Karpas-422 (cell line): ENCODE measurements at places on chromosomes 16 and 17. TPM values are rescaled to one million over a fixed set of nuclear protein-coding genes. Genes with fewer than 3 reads are reported as not detected.

Gene PRR15L
- total RNA-seq = 0.97 and 2.7 TPM in 2 replicates

Gene CCL4L2
- total RNA-seq = 14.9 and 26.9 TPM in 2 replicates

Gene SLC5A10
- total RNA-seq = not detected in 2 replicates

DNA sequence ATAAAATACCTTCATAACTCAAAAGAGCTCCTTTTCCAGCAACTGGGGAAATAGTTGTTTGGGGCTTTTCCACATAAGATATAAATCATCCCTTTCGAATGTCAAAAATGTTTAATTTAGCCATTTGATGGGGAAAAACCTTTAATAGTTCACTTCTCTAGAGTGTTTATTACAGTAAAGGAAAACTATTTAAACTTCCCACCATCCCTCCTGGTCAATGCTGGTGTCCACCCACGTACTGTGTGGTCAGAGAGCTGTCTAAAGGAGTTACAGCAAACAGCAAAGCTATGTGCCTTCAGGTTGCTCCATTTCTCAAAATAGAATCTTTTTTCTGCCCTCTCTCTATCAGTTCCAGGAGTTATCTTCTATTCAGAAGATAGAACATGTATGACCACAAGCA lies 33.5 kb downstream of the KANSL1 start:
- H3K4me3 ChIP-seq = no peak overlapping the region
- H3K27ac ChIP-seq = peak overlapping the region; percentile 25
- no peak for DNase-seq
- peaks cover 6% of the 10 kb centered on the region; the same call in 1 of the 2 replicates for H3K36me3 ChIP-seq

- peaks cover 3% of the 10 kb centered on the region for H3K4me1 ChIP-seq
- H3K4me3 ChIP-seq = no peak overlapping the region
- no peaks in the 10 kb centered on the region for H3K27me3 ChIP-seq
- no peaks in the 10 kb centered on the region for H3K36me3 ChIP-seq
- H3K27ac ChIP-seq = no peak overlapping the region
Measured at GRCh38 chr16:12620150-12620549, 183.5 kb downstream of the CPPED1 start.

- H3K4me1 ChIP-seq = peaks cover 34% of the 10 kb centered on the region
- DNase-seq = no peak
- peaks cover 3% of the 10 kb centered on the region for H3K36me3 ChIP-seq
- no peaks in the 10 kb centered on the region for H3K27me3 ChIP-seq
Measured at GRCh38 chr16:57192720-57193486, 6.8 kb downstream of the RSPRY1 start.

GRCh38 chr17:75771334-75772281 lies 6.6 kb upstream of the GALK1 start:
- H3K4me1 ChIP-seq = no peaks in the 10 kb centered on the region
- H3K4me3 ChIP-seq = no peak overlapping the region
- DNase-seq = no peak
- no peak overlapping the region for H3K27ac ChIP-seq
- no peaks in the 10 kb centered on the region for H3K27me3 ChIP-seq
- H3K36me3 ChIP-seq = no peaks in the 10 kb centered on the region

GRCh38 chr16:53945996-53946395 lies 242.0 kb downstream of the FTO start:
- no peaks in the 10 kb centered on the region for H3K36me3 ChIP-seq
- no peak overlapping the region for H3K4me3 ChIP-seq
- peaks cover 64% of the 10 kb centered on the region for H3K4me1 ChIP-seq
- peak; percentile 83 for DNase-seq
- no peaks in the 10 kb centered on the region for H3K27me3 ChIP-seq

- H3K27me3 ChIP-seq = no peaks in the 10 kb centered on the region
- peaks cover 35% of the 10 kb centered on the region for H3K36me3 ChIP-seq
- H3K27ac ChIP-seq = no peak overlapping the region
- no peak overlapping the region for H3K4me3 ChIP-seq
- no peaks in the 10 kb centered on the region for H3K4me1 ChIP-seq
- DNase-seq = no peak
Measured at GRCh38 chr17:31275116-31275515, 21.9 kb downstream of the OMG start.

DNA sequence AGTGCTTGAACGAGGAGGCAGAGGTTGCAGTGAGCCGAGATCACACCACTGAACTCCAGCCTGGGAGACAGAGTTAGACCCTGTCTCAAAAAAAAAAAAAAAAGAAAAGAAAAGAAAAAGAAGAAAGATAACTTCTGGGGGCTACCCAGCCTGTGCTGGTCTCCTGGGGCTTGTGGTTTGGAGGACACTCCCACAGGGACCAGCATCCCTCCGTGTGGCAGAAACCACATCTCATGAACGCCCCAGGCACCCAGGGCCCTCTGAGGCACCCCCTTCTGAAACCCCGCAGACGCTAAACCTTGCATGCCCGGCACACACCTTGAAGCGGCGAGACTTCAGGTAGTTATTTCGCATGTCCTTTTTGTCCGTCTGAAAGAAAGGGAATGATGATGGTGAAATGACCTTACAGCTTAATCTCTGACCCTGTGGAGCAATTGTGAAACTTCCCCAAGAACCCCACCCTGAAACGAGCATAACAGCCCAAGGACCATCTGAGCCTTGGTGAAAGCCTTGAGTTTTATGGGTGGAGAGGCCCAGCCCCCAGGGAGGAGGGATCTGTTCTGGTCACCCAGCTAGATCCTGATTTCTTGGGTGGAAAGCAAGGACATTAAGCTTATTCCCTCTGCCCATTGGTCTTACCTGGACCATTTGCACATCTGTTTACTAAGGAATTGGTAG lies 55.0 kb downstream of the CNGB1 start:
- no peaks in the 10 kb centered on the region for H3K27me3 ChIP-seq
- H3K4me1 ChIP-seq = no peaks in the 10 kb centered on the region
- no peaks in the 10 kb centered on the region for H3K36me3 ChIP-seq
- H3K27ac ChIP-seq = no peak overlapping the region
- H3K4me3 ChIP-seq = no peak overlapping the region

GRCh38 chr16:3861808-3862451 lies 18.6 kb downstream of the CREBBP start:
- peak; percentile 80 for DNase-seq
- H3K4me1 ChIP-seq = peaks cover 84% of the 10 kb centered on the region

DNA sequence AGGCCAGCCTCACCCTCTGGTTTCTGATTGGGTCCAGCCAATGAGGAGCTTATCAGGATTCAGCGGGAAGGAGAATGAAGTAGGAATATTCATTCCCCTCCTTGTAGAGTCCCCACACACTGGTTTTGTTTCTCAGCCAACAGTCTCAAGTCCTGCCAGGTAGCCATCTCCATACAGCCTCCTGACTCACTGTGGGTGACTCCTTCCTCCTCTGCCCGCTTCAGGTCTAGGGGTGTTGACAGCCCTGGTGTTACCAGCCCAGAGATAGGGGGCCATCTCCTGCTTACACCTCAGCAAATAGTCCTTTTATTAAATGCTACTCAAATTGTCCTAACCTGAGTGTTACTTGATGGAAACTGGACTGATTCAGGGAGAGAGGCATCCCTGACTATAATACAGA lies 4.0 kb upstream of the MFAP4 start:
- H3K36me3 ChIP-seq = no peaks in the 10 kb centered on the region
- H3K4me1 ChIP-seq = no peaks in the 10 kb centered on the region
- no peak overlapping the region for H3K27ac ChIP-seq
- H3K4me3 ChIP-seq = no peak overlapping the region
- H3K27me3 ChIP-seq = no peaks in the 10 kb centered on the region
- DNase-seq = no peak

GRCh38 chr16:84093879-84094270 lies 22.9 kb downstream of the MBTPS1 start:
- H3K4me3 ChIP-seq = no peak overlapping the region
- H3K36me3 ChIP-seq = peaks cover 32% of the 10 kb centered on the region
- no peak for DNase-seq
- peaks cover 29% of the 10 kb centered on the region for H3K4me1 ChIP-seq
- H3K27ac ChIP-seq = no peak overlapping the region

GRCh38 chr16:77548766-77549165 lies 113.9 kb upstream of the ADAMTS18 start:
- H3K4me1 ChIP-seq = no peaks in the 10 kb centered on the region
- DNase-seq = no peak
- H3K4me3 ChIP-seq = no peak overlapping the region
- H3K27ac ChIP-seq = no peak overlapping the region
- no peaks in the 10 kb centered on the region for H3K27me3 ChIP-seq

- H3K4me3 ChIP-seq = peak overlapping the region; percentile 87
- DNase-seq = peak; percentile 60
- no peak overlapping the region for H3K27ac ChIP-seq
Measured at GRCh38 chr16:56682703-56683397, 580 bp downstream of the MT1X start.

DNA sequence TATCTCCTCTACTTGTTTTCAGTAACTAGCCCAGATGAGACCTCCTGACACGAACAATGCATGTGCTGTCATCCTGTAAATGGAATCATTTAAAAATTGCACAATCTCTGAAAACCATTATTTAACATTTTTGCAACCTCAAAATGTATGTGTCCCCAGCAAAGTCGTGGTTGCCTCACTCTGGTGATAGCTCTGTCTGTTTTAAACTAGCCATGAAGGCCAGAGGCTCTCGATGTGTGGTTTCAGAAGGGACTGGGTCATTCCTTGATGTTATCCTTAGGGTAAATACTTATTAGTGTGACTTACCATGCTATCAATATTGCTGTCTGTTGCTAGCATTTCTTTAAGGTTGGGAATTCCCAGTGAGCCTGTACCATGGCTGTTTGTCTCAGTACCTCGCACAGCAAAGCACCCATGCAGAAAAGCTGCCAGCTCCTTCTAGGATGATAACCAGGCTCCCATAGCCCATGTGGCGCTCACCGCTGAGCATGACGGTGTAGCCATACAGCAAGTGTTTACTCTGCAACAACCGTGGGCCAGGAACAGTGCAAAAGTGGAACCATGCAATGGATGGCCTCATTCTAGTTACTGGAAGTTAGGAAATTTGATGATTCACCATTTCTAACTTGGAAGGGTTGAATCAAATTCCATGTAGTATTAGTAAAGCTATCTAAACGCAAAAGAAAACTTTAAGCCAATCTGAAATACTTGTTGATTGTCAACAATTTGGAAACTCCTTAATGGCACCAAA lies 2.9 kb upstream of the PGS1 start:
- H3K27ac ChIP-seq = no peak overlapping the region
- no peak for DNase-seq
- peaks cover 20% of the 10 kb centered on the region for H3K4me1 ChIP-seq
- no peaks in the 10 kb centered on the region for H3K36me3 ChIP-seq

GRCh38 chr17:38455288-38455915 lies 27.1 kb downstream of the ARHGAP23 start:
- no peaks in the 10 kb centered on the region for H3K36me3 ChIP-seq
- H3K4me1 ChIP-seq = no peaks in the 10 kb centered on the region
- no peak overlapping the region for H3K27ac ChIP-seq
- DNase-seq = no peak
- H3K4me3 ChIP-seq = no peak overlapping the region

DNA sequence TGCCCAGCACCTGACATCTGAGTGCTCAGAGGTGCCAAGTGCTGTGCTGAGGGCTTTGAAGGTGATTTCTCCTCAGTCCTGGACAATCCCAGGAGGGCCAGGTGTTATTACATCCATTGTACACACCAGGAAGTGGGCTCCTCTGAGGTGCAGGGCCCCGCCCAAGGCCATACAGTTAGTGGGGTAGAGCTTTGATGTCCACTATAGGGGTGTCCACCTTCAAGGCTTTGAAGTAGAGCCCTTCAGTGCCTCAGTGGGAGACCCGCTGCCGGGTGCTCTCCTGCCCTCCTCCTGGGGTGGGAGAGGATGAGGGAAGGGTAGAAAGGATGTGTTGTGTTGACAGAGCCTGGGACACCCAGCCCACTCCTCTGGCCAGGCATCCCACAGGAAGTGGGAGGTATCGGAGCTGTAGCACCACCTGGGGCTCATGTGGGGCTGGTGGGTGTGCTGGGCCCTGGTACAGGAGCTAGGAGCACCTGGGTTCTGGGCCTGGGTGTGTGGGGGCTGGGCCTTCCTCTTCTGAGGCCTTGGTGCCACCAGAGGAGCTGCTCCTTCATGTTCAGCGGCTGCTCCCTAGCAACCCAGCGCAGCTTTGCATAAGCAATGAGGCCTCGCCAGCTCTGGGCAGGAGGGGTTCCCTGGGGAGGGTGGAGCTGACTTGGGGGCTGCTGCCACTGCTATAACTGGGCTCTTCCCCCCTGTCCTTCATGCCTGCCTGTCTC lies 7.4 kb downstream of the LASP1 start:
- DNase-seq = peak; percentile 95
- H3K27me3 ChIP-seq = no peaks in the 10 kb centered on the region
- peak overlapping the region; percentile 59 for H3K4me3 ChIP-seq
- peak overlapping the region; percentile 92 for H3K27ac ChIP-seq
- H3K4me1 ChIP-seq = peaks cover 89% of the 10 kb centered on the region
